ENCODE measurements at places on chromosomes 4 and X.

- no peak for DNase-seq
These were observed 60.9 kb upstream of the PRPS1 start for GRCh38 chrX:107567370-107567769.

- no peak for DNase-seq
These were observed 8.7 kb upstream of the TADA2B start for GRCh38 chr4:7034262-7035081.

DNA sequence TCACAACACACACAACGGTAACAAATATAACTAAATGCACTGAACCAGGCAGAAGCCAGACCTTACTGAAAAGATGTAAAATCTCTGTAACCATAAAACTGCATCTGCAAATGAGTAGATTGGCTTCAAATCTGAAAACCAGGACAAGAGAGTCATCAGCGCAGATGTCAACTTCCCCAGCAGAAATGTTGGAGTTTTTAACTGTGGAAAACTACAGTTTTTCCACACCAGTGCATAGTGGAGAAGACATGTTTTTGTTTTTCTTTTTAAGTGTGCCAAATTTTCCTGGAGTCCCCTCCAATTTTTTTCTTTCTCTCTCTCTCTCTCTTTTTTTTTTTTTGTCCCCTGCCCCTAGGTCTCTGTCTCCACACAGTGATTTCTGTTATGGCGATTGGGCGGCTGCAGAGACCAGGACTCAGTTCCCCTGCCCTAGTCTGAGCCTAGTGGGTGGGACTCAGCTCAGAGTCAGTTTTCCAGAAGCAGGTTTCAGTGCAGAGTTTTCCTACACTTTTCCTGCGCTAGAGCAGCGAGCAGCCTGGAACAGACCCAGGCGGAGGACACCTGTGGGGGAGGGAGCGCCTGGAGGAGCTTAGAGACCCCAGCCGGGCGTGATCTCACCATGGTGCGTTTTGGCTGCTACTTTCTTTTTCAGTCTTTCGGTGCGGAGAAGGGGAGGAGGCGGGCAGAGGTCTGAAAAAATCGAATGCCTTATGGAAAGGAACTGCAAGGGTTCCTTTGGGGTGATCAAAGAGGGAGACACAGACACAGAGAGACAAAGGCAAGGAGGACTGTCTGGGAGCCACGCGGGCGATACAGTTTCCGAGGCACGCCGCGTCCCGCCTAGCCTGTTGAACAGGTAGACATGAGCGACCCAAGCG, at the start of gene GUCY1A1:
TSS of gene GUCY1A1 (plus strand) at position 505 of the 878 bp plus-strand sequence. CDS start 30,020 bp downstream, outside the sequence.
- no peak for DNase-seq

DNA sequence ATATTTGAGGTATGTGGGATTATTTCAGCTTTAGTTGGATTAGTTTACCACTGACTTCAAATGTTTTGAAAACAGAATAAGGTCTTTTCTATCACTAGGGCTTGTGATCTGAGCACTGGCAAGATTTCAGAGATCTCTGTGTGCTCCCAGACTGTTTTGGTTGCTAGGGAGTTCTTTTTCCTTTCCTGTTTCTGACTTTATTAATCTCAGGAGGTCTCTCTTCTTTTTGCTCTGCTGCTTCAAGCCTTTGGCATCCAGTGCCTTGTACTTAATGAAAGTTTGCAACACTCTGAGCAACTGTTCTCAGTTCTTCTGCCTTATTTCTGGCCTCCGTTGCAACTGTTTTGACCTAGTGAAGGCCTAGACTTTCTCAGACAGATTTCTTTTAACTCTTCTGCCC, 32.1 kb upstream of the PAQR3 start:
- no peak for DNase-seq

GRCh38 chr4:147727476-147728028, 4.3 kb upstream of the ARHGAP10 start:
- no peak for DNase-seq

- no peak for DNase-seq
These were observed 65.7 kb upstream of the FGF13 start for GRCh38 chrX:138777230-138777629.

All from T-helper 2 cell treated with Interferon-gamma antibody and Interleukin-4, amounts not matched to agents 5 μg/mL and 100 μg/mL, for 36 hours (primary cell).